Non-pigmented ciliary epithelial cell (primary cell): ENCODE measurements at places on chromosomes 3 and 15.

- DNase-seq = no peak
Measured at GRCh38 chr15:39499042-39499441, 81.8 kb upstream of the THBS1 start.

- peak; percentile 59 for DNase-seq
Measured at GRCh38 chr15:90774731-90775514, 57.8 kb downstream of the BLM start.

- no peak for DNase-seq
Measured at GRCh38 chr3:157594413-157594812, 91.2 kb upstream of the VEPH1 start.

GRCh38 chr3:178325330-178325729 is 210.9 kb upstream of the KCNMB2 start:
- DNase-seq = no peak

- no peak for DNase-seq
Measured at GRCh38 chr3:37287776-37288175, 113.4 kb upstream of the LRRFIP2 start.

GRCh38 chr15:79116771-79117170 is 26.2 kb upstream of the RASGRF1 start:
- DNase-seq = no peak

GRCh38 chr15:80343554-80343992 is 60.6 kb upstream of the ARNT2 start:
- peak; percentile 9 for DNase-seq

GRCh38 chr15:100849855-100850218 is 29.8 kb upstream of the ALDH1A3 start:
- no peak for DNase-seq

GRCh38 chr15:27165590-27165989 is 194.6 kb downstream of the GABRG3 start:
- no peak for DNase-seq
